ENCODE measurements at places on chromosomes 3 and 15.

GRCh38 chr15:37135225-37135624 lies 34.9 kb upstream of the MEIS2 start:
- DNase-seq, result no peak

DNA sequence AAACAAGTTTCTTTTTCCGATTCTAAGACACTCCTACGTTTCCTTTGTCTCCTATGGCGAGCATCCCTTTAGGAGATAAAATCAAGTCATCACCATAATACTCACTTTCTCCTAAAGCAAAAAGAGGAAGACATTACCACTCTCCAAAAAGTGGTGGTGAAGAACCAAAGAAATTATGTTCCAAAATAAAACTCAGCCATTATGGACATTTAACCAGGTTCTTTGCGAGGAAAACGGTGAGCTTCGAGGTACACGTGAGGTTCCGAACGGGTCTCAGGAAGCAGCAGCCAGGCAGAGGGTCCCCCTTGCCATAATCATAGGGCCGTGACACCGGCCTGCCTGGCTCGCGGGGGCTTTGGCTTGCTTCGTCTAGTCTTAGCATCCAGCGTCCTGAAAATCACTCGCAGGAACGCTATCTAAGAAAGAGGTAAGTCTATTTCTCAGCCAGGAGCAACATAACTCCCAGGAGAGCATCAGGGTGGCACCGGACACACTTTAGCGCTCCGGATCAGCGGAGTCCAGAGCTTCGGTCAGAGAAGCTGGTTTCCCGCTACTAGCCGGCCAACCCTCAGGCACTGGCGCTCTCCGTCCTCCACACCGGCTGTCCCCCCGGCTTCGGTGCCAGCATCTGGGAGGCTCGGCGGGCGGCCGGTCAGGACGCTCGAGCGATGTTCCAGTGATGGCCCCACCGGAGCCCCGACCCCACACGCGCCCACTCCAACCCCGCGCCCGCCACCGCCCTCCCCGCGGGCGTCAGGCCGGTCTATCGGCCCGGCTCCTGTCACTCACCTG lies 581 bp downstream of the IP6K1 start:
- DNase-seq, result peak; percentile 33

DNA sequence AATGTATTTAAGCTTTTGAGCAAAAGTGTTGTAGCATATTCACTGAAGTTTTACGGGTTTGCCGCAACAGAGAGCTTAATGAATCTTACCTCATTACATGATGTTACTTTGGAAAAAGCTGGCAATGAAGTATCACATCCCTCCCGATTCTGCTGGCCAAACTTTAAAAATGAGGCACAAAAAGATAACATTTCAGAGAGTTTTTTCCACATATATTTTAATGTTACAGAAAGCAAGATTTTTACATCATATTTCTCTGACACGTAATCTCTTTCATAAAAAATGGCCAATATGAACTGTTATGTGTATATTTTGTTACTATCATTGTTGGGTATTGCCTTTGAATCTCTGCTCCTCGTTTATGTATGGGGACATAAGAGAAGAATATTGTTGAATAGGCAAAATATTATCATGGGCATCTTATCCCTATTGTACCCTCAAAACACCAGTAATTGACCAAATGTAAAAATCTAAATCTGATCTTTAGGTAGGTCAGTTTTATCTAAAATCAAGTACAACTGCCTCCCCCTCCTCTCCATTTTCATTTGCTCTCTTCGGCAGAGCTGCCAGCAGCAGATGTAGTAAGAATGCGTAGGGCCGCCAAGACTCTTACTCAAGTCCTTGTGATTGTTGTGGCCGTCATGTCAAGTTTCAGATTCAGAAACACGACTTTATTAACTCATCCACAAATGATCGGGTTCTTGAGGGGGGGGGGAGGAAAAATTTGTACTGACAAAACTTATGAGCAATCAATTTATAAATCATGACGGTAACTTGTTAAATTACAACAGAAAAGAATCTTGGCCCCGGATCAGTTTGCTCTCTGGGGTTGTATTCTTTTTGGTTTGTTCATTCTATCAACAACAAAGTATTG lies 106.7 kb upstream of the THRB start:
- no peak for DNase-seq

DNA sequence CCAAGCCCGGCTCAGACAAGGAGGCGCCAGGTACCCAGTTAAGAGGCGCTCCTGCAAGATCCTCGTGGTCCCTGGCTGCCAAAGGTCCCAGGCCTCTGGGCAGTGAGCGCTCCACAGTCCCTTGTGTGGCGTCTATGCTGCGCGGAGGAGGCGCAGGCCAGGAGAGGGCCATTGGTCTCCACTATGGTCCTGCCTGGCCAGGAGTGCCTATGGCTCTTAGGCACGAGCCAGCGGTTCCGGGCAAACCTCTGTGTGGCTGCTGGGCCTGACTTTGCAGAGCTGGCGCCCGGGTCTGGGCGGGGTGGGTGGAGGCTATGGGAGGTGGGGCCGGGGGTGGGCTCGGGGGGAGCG lies 660 bp upstream of the ADAMTSL3 start:
- peak; percentile 6 for DNase-seq

GRCh38 chr3:125005222-125005621 lies 50.6 kb downstream of the HEG1 start:
- DNase-seq, result no peak

GRCh38 chr15:100373942-100374341 lies 32.2 kb upstream of the ADAMTS17 start:
- DNase-seq, result no peak

GRCh38 chr15:72306211-72306785 lies 13.7 kb downstream of the CELF6 start:
- peak; percentile 64 for DNase-seq

- DNase-seq, result no peak
These were observed 222.8 kb downstream of the FOXP1 start for GRCh38 chr3:71360764-71361163.

- no peak for DNase-seq
These were observed 14.1 kb downstream of the UBP1 start for GRCh38 chr3:33426068-33426467.

DNA sequence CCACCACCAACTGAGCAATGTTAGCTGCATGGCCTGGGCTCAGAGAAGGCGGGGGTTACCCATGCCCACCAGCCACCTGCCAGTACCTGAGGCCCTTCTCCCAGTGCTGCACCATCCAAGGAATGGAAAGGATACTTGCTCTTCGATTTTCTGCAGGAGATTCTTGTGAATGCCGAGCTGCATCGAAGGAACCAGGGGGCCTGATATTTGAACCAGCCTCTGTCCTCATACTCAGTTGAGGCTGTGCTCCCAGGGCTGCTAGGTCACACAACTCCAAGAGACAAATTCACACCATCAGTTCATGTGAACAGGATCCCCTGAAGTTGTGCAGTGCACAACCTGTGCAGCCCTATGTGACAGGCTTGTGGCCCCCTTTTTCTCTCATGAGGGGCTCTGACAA lies 18.0 kb downstream of the PLA2G4F start:
- no peak for DNase-seq

DNA sequence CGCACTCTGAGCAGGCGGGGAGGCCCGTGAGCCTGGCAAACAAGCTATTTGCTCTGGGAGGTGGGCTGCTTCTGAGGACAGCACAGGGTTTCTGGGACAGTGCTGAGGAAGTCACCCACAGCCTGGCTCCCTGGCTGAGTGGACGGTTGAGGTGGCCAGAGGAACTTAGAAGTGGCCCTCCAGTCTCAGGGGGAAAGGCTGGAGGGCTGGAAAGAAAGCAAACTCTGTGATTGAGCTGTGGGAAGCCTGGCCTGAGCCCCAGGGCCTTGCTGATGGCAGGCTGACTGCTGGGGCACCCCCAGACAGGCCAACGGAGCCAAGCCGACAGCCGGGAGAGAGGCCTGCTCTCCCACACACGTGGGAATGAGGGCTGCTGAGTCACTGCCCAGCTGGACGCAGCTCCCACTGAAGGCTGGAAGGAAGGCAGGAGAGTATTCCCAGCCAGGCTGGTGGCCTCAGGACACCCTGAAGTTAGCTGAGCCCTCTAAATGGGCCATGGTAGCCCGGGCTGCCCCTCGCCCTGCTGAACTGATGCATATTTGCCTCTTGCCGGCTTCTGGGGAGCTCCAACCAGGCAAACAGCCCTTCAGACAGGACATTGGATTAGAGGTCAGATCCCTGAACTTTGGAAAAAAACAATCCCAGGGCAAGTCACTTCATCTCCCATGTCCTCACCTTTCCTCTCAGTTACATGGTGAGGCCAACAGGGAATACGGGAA lies 98.0 kb upstream of the TLE3 start:
- DNase-seq, result peak; percentile 91

DNA sequence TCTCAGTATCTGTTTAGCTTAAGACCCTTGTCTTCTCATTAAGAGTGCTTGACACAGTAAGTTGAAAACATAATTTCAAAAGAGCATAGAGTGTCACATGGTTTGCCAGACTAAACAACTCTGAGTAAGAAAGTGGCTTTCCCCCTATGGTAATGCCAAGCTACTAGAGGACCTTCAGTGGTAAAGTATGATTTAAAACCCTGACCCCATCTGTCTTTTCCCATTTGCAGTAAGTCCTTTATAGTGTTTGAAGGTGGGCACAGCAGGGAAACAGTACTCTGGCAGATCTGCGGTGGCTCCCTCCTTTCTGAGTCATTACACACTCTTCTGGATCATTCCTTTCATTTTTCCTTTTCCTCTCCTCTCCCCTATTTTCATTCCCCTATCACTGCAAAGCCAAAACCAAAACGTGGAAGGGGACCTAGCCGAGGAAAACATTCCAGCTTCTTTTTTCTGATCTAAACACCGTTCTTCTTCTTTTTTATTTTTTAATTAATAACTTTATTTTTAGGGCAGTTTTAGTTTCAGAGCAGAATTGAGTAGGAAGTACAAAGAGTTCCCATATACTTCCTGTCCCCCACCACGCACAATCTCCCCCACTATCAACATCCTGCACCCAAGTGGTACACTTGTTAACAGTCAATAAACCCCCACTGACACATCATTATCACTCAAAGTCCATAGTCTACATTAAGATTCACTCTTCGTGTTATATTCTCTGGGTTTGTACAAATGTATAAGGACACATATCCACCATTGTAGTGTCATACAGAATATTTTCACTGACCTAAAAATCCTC lies 74.7 kb downstream of the PPARG start:
- DNase-seq, result no peak

DNA sequence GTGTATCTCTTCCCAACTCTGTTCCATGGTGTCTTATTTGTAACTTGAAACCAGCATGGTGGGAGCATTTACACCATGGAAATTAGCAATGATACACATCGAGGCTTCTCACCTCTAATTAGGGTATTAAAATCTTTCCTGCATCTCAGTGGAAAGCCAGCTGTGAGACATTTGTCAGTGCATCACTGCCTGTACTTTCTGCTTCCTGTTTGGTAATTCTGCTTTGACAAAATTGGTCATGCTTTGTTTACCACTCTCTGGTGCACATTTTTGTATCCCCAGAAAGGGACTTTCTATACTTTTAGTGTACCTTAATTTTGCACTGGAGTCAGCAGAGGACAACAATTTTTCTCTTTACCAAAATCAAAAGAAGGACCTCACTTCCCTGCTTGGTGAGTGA lies 402.1 kb downstream of the PDCD6IP start:
- no peak for DNase-seq

GRCh38 chr3:112101916-112102315 lies 15.7 kb downstream of the C3orf52 start:
- DNase-seq, result peak; percentile 20

- no peak for DNase-seq
These were observed 128.7 kb downstream of the LRRN1 start for GRCh38 chr3:3927965-3928364.

GRCh38 chr3:155111971-155112370 lies 31.9 kb downstream of the MME start:
- DNase-seq, result no peak

DNA sequence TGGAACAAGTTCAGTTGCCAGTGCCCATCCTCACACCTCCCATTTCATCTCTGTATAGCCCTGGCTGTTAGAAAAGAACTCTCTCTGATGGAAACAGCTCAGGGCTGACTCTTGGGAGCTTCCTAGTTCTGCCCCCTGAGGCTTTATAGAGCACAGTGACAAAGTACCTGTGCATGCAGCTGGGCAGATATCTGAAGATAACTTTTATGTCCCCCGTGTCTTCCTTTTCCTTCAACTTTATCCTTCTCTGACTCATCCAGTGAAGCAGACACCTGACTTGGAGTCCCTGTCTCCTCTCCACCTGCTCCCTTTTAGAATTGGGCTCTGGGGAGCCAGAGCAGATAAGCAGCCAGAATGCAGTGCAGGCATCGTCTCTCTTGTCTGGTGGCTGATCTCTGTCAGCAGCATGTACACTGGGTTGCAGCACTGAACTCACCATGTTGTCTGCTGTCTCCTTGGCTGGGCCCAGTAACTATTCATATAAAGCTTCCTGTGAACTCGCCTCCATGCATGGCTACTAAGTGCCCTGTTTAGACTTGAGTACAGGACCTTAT lies 53.9 kb upstream of the PLXNA1 start:
- no peak for DNase-seq

DNA sequence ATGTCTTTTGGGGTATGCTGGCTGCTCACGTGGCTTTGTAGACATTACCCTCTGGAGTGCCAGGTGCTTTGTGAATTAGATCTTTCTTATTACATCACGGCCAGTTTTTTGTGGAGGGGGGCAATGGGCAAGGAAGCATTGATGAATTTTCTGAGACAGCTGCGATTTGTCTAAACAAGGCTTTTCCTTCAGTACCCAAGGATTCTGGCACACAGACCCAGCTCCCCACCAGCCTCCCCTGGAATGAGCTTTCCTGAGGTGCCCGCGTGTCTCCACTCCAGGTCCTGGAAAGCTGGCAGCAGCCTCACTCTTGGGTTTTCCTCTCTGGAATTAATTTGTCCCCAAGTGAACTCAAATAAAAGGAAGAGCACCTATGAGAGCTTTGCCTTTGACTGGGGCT lies 157.6 kb upstream of the CTDSPL start:
- DNase-seq, result no peak

- no peak for DNase-seq
These were observed 69.8 kb downstream of the PLCH1 start for GRCh38 chr3:155675094-155675493.

GRCh38 chr15:66875588-66876420 lies 173.8 kb downstream of the SMAD6 start:
- DNase-seq, result no peak

GRCh38 chr3:154819491-154819890 lies 260.6 kb upstream of the MME start:
- DNase-seq, result no peak

DNA sequence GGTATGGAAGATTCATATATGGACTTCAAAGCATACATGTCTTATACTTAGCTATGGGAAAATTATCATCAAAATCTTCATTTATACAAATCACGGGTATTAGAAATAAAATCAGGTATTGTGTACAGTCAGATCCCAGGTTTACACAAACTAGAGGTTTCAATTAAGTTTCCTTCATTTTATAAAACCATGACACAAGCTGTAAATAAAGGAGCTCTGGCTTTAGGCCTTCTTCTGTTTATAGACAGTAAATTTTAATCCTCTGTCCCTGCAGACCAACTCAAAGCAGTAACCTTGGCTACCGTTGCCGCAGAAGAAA lies 68.8 kb upstream of the CHD2 start:
- no peak for DNase-seq
